ENCODE measurements at places on chromosomes 4 and X.

DNA sequence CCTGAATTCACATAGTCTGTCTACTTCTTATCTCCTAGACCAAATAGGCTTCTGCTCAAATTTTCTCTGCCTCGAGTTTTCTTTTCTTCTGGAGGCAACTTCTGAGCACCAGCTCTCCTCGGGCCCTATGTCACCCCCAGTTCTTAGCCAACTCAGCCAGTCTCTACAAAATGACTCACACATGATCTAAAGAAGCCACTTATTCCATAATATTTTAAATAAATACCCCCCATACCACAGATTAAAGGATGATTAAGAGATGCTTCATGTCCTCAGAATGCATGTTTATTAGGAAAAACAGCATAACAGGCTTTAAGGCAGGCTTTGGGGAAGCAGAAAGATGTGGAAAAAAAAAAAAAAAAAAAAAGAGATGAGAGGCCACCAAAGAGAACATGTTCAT, 36.6 kb upstream of the DDX53 start:
- DNase-seq: no peak

- DNase-seq: peak; percentile 99
Measured at GRCh38 chr4:89056953-89057398, at the start of gene FAM13A. TSS of gene FAM13A (minus strand) at chr4:89057185. CDS start at chr4:89056964, 221 bp downstream.

GRCh38 chr4:995311-996026, 2.3 kb upstream of the SLC26A1 start:
- no peak for DNase-seq

- peak; percentile 11 for DNase-seq
Measured at GRCh38 chr4:103375278-103375677, 177.1 kb upstream of the CENPE start.

GRCh38 chrX:134908356-134908755, 82.4 kb upstream of the SMIM10 start:
- DNase-seq: no peak

Measured in renal cortical epithelial cell (primary cell).